ENCODE measurements at places on chromosomes 4 and X.
A peak's percentile ranks its signal among the peaks of the same experiment; 100 is the strongest.

DNA sequence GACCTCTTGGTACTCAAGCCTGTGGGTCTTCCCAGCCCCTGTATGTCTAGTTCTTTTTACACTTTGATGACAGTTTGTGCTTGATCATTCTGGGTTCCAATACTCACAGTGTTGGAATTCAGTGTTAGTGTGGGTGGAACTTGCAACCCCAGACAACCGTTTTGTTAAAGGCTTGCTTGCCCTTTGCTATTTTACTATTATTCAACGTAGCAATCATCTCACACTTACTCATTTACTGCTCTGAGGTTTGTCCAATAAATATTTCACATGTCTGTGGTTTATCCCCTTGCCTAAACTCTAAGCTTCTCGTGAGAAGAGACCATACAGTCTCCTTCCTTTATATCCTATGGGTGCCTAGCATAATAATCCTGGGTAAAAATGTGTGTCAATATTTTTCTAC, 15.3 kb downstream of the CCNG2 start:
- DNase-seq = no peak

- no peak for DNase-seq
Measured at GRCh38 chr4:22502895-22503814, 12.7 kb downstream of the ADGRA3 start.

DNA sequence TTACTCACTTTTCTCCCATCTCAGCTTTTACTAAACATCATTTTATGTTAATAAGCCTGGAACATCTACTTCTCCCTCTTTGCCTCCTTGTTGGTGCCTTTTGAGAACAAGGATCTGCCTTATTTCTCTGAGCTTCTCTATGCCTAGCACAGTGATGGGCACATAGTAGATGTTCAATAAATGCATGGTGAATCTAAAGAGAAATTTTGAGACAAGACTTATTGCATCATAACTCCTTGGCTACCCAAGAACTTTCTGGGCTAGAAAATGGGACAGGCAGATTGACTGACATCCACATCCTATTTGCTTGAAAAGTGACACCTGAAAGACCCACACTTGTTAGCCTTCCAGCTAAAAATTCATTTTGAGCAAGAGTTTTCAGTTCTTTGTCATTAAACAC, 87.2 kb upstream of the TFDP3 start:
- no peak for DNase-seq

GRCh38 chr4:46844325-46844917, 64.6 kb downstream of the COX7B2 start:
- peak; percentile 4 for DNase-seq

GRCh38 chr4:122873821-122874593, 47.4 kb downstream of the FGF2 start:
- no peak for DNase-seq

GRCh38 chr4:11632483-11632882, 203.8 kb upstream of the HS3ST1 start:
- DNase-seq = no peak

GRCh38 chr4:127131527-127131926, 501.2 kb upstream of the INTU start:
- no peak for DNase-seq

- no peak for DNase-seq
Measured at GRCh38 chr4:24858026-24858425, 54.8 kb downstream of the CCDC149 start.

- DNase-seq = no peak
Measured at GRCh38 chrX:74924449-74925224, 615 bp downstream of the NEXMIF start.

DNA sequence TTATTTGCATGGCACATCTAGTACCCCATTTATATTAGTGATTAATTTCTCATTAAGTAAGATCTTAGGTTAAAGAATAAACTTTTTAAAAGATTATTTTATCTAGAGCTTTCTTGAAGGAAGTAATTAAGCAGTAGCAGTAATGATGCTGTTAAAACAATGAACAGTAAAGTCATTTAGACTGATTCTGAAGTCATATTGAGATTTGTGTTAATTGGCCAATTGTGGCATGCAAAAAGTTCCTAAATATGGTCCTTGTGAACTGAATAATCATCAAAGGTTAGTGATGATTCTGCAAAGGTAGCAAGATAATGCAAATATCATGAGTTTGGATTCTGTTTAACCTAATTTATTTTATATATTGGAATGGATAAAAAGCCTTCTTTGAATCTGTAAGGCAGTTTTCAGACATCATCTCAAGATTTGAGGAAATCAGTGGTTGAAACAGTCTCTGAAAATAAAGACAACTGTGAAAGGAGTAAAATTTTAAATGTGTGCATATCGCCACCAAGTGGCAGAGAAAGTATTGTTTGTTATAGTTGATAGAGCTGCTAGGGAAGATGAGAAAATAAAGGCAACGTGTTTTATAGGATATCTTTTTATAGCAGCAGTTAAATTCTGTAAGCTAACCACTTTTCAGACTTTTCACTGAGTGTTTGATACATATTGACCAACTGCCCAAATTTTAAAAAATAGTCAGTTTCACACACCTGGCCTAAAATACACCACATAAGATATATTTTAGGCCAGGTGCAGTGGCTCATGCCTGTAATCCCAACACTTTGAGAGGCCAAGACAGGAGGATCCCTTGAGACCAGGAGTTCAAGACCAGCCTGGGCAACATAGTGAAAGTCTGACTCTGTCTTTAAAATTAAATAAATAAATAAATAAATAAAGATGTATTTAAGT, 79.6 kb downstream of the CCKAR start:
- DNase-seq = no peak

GRCh38 chr4:128349921-128350320, 62.3 kb upstream of the PGRMC2 start:
- DNase-seq = no peak

DNA sequence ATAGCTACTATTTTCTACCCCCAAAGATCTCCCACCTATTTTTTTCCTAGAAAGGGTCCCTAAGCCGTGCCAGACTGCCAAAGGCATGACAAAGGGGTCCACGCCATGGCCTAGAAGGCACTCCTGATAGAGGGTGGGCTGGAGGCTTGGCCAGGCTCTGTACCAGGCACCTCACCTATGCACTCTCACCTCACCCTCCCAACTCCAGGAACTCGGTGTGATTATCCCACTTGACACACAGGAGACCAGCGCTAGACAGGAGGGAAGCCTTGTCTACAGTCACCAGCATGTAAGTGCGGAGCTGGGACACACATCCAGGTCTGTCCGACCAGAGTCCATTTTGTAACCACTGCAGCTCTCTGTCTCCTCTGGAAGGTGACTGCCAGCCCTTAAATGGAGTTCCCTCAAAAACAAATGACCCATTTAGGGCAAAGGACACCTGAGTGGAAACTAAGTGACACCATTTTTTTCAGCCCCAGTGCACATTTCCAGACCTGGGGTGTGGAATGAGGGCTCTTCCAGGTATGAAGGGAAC, 106.4 kb downstream of the RTL5 start:
- no peak for DNase-seq

DNA sequence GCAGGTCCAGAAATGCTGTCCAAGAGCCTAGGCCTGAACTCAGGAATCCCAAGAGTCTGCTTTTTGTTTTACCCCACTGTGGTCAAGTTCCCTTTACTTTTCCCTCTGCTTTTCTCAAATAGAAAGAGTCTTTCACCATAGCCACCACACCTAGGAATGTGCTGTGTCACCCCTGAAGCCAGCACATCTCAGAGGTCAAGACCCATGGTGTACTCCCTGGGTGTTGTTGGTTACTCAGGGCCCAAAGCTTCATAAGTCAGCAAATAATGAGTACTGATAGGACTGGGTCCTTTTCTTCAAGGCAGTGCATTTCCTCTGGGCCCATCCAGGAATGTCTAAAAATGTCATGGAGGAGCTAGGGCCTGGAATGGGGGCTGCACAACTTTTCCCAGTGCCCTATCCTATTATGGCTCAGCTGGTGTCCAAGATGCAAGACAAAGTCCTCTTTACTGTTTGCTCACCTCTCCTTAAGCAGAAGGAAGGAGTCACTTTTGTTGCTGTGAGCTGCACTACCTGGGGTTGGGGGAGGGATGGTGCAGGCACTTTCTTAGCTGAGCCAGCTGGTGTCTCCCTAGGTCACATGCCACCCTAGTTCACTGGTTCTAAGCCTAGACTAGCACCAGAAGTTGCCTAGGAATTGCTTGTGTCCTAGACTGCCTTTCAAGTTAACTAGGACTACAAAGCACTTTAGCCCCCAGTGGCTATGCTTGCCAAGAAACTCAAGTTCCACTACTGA, 62.4 kb upstream of the RXFP1 start:
- DNase-seq = no peak

DNA sequence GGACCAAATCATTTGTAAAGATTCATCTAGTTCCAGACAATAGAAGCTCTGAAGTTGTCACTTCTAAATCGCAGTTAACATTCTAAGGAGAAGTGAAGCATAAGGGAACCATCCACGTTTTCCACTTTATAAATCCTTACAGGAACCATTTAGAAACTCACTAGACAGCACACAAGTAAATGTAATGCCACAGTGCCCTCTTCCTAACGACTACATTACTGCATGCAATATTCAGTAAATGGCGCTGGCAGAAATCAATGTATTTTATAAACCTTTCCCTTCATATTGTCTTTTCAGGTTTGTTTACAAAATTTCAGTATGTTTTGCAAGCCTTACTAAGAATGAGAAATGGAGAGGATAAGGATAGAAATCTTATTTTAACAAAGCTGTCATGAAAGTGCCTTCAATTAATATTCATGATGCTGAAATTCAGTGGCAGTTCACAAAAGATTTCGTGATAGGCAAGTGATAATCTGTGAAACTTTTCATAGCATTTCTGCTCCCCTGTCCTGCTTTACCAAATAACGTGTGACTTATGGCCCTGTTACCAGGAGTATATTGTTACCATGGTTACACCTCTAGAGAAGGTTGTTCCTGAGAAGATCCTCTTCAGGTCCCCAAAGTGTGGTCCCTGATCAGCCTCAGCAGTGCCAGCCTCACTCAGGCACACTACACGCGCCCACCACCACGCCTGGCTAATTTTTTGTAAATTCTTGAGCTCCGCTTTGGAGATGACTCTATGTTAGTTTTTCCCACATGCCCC, 54.2 kb downstream of the TMA16 start:
- DNase-seq = no peak

- no peak for DNase-seq
Measured at GRCh38 chrX:119753639-119754257, 4.6 kb upstream of the SOWAHD start.

DNA sequence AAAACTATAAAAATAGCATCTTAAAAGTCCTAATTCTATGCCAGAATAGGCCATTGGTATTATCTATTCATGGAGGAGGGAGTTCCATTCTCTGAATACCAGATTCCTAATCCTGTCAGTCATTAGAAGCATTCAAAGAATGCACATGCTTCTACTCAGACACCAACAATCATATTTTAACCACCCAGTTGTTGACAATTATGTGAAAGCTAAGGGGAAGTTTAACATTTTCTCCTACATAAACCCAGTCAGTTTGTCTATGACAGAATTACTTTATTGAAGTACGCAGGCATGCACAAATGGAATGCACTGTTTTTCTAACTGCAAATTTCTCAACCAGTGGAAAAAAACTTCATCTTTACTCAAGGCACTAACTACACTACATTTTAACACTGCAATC, 69.6 kb upstream of the MTNR1A start:
- no peak for DNase-seq

GRCh38 chr4:176376032-176376614, 56.4 kb downstream of the SPCS3 start:
- DNase-seq = no peak

DNA sequence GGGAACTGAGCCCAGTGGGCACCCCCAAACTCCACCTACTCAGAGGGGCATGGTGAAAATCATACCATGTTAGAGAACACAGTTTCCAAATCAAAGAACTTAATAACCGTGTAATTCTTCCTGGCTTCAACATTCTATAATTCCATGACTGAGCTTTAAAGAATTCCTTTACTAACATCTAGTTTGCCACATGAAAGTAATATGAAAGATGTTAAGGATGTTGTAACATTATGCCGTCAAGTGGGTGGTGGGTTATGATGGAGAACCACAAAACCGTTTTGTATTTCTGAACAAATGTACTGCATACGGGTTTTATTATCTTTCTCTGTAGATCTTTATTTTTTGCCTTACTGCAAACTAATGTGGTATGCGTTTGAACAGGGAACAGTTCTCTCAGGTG, 549.0 kb upstream of the MAGEB2 start:
- no peak for DNase-seq

DNA sequence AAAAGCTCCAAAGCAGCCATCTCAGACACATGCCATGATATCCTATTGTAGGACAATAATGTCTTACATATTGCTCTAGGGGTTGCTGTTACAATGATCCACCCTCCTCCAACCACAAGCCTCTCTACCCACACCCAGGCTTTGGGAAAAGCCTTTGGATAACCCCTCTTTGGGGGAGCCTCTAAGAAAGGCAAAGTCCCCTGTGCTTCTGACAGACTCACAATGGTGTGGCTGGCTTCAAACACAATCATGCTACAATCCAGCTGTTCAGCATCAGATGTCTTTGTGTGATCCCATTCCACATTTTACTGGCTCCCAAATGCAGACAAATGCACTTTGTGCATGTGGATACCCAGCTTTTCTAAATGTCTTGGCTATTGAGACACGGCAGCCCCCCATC, 65.9 kb upstream of the CAPN6 start:
- DNase-seq = no peak

- no peak for DNase-seq
Measured at GRCh38 chrX:40434947-40435346, 145.8 kb upstream of the ATP6AP2 start.

- peak; percentile 9 for DNase-seq
Measured at GRCh38 chr4:138870737-138871554, 144.6 kb upstream of the NOCT start.

DNA sequence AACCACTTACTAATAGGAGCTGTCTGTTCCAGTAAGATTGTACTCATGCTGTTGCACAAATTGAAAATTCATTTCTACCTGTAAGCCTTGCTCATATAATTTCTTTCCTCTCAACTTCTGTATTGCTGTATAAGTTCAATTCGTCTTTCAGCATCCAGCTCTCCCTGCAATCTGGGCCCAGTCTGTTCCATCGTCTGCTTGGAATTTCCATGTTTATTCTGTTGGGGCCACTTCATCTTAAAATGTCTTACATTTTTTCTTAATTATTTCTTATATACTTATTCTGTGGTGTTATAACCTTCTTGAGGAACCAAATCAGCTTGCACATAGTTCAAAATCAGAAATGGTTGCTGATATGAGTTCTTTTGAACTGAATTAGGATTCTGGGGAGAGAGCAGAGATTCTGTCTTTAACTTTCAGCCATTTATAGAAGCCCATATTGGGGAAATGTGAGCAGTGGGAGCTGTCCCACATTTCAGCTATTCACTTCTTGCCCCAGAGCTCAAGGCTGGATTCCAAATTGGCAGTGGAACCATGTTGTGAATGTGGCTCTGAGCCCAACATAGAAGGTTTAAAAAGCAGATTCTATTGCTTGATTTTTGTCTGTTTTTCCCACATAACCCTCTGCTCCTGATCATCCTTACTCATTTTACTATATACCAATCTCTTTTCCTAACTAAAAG, 291.9 kb downstream of the BMPR1B start:
- DNase-seq = no peak

DNA sequence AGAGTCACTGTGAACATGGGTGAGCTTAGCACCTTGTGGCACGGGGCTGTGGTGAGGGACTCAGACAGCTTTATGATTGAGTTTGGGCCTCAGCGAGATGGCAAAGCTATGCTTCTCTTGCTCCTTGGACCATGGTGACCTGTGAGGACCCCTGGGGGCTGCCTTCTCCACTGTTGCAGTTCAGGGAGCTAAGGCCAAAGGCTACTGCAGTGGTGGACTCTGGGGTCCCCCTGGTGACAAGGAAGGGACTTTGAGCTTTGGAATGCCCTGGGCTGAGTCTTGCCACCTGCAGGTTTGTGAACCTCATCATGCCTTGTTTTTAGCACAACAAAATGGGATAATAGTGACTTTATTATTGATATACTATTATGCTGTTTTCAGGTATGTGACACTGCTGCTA, 36.5 kb downstream of the TBL1X start:
- DNase-seq = no peak

Data from stimulated activated CD8-positive, alpha-beta memory T cell treated with anti-CD3 and anti-CD28 coated beads, Interleukin-7, amount 100 ng/mL, for 24 hours (primary cell).